ENCODE measurements at places on chromosomes 4 and X.

GRCh38 chrX:38968344-38969216 lies 167.3 kb downstream of the MID1IP1 start:
- no peak for DNase-seq

DNA sequence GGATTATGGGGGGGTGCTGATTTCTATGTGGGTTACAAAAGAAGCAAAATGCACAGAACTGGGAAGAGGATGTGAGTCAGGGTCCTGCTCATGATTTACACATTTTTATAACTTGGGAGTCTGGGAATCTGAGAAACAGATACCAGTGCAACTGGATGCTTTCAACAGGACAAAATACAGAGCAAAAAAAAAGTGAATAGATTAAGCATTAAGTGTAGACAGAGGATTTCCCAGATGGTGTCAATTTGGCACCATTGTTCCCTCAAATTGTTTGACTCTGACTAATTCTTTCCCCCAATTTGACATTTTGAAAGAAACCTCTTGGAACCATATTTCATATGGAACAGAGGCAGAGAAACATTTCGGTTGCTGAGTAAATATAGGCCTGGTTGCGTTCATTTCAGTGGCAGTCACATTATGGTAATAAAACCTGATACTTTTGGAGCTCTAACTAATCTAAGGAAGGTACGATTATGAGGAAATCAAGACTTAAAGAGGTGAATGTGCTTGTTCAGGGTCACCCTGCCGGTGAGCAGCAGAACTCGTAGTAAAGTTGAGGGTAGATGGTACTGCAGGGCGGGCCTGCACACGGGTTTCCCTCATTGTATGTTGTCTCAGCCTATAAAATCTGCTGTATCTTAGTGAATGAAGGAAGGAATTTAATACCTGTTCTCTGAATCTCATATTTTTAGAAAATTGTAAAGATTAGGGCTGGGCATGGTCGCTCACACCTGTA lies 18.7 kb upstream of the CDKL5 start:
- DNase-seq, result no peak

- DNase-seq, result no peak
These were observed 61.3 kb upstream of the MAGEB10 start for GRCh38 chrX:27746516-27746915.

- no peak for DNase-seq
These were observed 204.8 kb upstream of the RPS6KA3 start for GRCh38 chrX:20471483-20471882.

DNA sequence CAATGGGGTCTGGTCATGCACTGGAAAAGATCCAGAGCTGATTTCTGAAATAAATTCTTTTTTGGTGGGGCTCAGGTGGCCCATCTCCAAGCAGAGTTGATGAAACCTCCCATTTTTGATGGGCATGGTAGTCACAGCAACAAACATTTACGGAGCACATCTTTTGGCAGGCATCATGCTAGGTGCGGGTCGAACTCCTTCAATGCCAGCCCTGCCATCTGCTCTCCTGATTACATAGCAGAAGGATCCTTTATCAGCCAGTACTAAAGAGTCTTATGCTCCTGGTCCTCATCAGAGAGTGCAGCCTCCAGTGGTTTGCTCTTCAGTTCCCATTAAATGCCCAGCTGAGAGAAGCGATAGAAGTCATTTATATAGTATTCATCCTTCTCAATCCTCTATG lies 121.7 kb downstream of the GRXCR1 start:
- peak; percentile 93 for DNase-seq

DNA sequence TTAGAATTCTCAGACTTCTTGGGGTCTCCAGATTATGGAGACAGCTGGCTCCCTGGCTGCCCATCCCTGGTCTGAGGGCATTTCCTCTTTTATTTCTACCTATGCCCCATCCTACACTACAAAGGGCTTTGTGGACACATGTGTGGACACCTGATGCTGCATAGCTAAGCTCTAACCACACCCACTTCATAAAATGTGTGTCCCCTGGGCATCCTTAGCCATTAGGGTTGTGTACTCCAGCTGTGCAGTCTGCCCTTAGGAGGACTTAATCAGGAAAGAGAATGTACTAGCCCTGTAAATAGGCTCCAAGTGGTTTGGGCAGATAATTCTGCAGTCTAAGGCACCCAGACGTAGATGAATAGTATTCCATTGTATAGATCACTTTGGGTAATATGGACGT lies 47.0 kb downstream of the COQ2 start:
- DNase-seq, result no peak

GRCh38 chrX:30659421-30659820 lies 6.2 kb downstream of the GK start:
- no peak for DNase-seq

- DNase-seq, result no peak
These were observed 84.0 kb downstream of the LPAR4 start for GRCh38 chrX:78831523-78831922.

GRCh38 chrX:154398668-154399526 lies 720 bp downstream of the RPL10 start:
- peak; percentile 77 for DNase-seq

- peak; percentile 4 for DNase-seq
These were observed 38.2 kb downstream of the MAGED1 start for GRCh38 chrX:51931566-51932150.

- no peak for DNase-seq
These were observed 38.6 kb downstream of the PTCHD1 start for GRCh38 chrX:23373129-23373804.

DNA sequence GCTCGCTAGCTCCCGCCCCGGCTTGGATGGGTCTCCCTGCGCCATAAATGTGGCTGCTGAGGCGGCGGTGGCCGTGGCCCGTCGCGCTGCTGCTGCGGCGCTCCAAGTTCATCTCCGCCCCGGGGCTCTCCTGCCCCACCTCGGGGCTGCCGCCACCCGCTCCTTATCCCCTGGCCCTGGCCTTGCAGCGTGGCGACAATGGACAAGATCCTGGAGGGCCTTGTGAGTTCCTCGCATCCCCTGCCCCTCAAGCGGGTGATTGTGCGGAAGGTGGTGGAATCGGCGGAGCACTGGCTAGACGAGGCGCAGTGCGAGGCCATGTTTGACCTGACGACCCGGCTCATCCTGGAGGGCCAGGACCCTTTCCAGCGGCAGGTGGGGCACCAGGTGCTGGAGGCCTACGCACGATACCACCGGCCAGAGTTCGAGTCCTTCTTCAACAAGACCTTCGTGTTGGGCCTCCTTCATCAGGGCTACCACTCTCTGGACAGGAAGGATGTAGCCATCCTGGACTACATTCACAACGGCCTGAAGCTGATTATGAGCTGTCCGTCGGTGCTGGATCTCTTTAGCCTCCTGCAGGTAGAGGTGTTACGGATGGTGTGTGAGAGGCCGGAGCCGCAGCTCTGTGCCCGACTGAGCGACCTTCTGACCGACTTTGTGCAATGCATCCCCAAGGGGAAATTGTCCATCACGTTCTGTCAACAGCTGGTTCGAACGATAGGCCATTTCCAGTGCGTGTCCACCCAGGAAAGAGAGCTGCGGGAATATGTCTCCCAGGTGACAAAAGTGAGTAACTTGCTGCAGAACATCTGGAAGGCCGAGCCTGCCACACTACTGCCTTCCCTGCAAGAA lies 763 bp downstream of the USP38 start:
- no peak for DNase-seq

DNA sequence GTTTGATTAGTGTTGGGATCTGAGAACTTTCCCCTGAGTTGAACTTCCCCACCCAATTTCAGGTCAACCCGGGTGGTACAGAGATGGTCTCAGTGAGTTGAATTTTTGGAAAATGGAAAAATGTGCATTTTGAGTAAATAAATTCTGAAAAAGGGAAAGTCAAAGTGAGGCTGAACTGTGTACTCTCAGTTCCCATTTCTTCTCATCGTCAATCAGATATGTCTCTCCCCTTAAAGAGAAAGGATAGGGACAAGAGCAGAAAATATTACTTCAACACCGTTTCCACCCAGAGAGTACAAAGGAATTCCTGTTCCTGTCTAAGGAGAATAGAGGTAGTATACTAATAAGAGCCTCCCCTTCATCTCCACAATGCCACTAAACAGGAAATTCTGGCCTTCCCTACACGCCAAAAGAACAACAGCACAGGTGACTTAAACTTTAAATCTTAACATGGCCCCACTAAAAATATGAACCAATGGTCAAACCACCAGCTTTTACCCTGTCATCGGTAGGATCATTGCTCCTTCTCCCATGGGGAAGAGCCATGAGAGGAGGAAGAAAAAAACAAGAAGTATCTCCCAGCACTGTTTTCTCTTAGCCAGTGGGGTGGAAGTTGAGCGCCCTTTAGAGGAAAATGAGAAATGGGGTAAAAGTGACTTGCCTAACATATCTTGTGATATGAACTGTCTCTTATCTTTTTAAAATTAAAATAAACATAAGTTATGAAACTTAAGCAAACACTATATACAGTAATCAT lies 30.3 kb downstream of the BMP3 start:
- DNase-seq, result no peak

DNA sequence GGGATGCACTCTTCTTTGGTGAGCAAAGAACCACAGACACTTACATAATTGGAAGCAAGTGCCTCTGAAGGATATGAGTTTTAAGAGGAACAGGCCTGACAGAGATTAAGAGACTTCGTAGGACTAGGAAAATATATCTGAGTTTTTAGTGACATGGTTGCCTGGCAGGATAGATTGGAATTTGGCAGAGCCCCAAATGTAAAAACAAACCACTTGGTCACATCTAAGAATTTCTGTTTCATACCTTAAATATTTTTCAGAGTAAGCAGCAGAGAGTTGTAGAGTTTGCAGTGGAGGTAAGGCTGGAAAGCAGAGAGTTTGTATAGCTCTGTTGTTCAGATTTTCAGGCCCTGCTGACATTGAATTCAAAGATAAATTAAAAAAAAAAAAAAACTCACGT lies 150.1 kb upstream of the MAGEB2 start:
- no peak for DNase-seq

DNA sequence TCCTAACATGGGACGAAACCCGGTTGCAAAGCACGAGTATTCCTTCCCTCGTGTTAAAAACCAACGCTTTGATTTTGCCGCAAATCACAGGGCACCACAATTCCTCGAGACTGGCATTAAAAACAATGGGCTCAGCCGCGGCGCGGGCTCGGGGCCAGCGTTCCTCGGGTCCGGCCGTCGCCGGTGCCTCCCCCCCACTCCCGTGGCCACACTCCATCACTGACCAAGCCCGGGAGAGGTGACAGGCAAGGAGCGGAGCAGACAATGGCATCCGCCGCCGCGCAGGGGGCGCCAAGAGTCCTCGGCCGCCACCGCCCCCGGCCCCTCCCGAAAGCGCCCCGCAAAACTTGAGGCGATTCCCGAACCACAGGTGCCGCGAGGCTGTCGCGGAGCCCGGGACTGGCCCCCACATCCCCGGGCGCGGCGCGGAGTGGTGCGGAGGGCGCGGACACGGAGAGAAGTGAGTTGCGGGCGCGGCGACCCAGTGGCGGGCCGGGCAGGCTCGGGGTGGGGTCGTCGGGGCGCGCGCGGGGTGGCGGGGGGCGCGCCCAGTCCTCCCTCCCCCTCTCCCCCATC lies 445 bp downstream of the AP1S2 start:
- DNase-seq, result no peak

- no peak for DNase-seq
These were observed 23.1 kb upstream of the KLHL2 start for GRCh38 chr4:165184220-165184619.

DNA sequence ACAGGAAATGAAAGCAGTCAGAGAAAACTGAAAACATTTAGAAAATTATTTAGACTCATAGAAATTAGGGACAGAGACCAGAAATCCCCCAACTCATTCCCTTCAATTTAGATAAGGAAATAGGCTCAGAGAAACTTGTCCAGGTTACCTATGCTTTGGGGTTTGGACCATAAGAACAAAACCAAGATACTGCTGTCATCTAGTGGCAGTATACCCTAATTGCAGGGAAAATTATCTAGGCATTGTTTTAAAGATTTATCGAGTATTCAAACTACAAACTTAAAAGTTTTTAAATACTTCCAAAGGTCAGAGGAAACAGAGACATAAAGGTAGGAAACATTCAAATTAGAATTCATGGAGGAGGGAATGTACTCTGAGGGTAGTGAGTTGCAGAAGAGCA lies 67.0 kb upstream of the KLHL13 start:
- no peak for DNase-seq

DNA sequence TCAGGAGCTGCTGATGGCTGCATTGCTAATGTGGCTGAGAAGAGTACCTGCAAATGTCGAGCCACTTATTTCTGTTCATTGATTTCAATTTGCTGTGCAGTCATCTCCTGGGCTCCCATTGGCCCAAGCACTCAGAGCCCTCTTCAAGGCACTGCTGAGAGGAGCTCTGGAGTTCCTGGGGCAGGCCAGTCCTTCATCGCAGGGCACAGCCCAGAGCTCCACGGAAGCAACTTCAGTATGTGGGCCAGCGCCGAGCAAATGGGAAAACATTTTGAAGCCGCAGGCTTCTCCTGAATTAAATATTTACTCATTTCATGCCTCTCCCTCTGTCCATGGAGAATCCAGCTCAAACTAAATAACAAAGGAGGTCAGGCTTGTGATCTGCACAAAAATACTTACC lies 383.3 kb downstream of the BCOR start:
- DNase-seq, result no peak

DNA sequence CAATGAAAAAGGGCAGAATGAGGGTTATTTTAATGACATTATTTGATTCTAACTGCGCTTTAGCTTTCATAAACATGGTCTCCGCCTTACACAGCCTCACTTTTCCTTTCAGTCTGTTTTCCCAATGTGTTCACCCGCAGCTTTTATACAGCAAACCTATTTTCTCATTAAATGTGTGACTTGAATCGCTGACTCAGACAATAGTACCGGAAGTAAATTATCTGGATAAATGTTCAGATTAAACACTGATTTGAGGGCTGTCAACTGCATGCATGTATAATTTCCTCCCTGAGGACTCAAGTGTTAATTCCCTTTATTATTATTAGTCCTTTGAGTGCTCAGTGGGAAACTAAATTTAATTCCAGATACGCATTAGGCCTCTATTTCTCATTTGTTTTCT lies 117.3 kb downstream of the FAM133A start:
- DNase-seq, result no peak

DNA sequence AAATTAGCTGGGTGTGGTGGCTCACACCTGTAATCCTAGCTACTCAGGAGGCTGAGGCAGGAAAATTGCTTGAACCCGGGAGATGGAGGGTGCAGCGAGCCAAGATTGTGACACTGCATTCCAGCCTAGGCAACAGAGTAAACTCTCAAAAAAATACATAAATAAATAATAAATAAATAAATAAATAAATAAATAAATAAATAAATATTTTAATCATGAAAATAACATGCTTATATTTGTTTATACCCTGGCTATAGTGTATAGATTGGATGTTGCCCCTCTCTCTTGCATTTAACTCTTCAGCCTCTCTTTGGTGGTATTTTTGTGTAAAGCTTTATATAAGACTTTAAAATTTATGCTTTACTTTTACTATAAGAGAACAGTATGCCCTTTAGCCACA lies 51.8 kb downstream of the KCNIP4 start:
- DNase-seq, result no peak

Measured in NCI-H1092 (cell line).